Activated CD4-positive, alpha-beta T cell treated with anti-CD3 and anti-CD28 coated beads, Interleukin-2, amount 10 ng/mL, durations not matched to agents 7 days and 5 days (primary cell): ENCODE measurements at places on chromosomes 13 and 19. TPM values are rescaled to one million over a fixed set of nuclear protein-coding genes. Genes with fewer than 3 reads are reported as not detected.
A peak's percentile ranks its signal among the peaks of the same experiment; 100 is the strongest.

DNA sequence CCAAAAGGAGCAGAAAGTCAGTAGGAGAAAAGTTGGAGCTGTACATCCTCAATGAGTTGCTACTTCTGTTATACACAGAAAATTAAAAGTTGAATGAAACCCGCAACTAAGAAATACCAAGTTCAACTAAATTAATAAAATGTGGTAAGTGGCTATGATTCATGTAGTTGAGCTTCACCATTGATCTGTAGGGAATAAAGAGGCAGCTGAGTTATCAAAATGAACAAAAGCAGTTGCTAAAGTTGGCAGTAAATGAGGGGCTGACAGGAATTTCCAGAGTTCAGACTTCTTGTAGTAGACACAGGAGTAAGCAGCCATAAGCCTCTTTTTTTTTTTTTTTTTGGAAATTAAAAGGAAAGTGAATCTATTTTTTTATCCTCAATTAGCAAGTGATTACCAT lies 234.6 kb downstream of the POSTN start:
- no peaks in the 10 kb centered on the region for H3K27me3 ChIP-seq
- no peaks in the 10 kb centered on the region for H3K4me1 ChIP-seq
- DNase-seq: no peak
- H3K27ac ChIP-seq: no peak overlapping the region
- no peak overlapping the region for H3K4me3 ChIP-seq

DNA sequence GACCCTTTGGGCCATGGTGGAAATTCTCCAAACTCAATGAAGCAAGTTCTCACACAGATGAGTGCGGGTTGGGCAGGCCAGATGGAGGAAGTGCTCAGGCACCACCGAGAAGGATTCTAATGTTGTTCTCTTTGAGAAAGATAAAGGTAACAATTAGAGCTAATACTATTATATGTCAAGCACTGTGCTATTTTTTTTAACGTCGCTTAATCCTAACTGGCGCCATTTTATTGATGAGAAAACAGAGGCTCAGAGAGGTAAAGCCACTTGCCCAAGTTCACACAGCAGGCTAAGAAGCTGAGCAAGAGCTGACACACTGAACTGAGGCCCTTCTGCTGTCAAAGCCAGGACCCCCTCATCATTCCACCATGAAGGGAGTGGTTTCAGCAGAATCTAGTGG lies 1.0 kb downstream of the FBL start:
- no peak for DNase-seq
- peaks cover 50% of the 10 kb centered on the region for H3K4me1 ChIP-seq
- H3K4me3 ChIP-seq: peak overlapping the region; percentile 89

DNA sequence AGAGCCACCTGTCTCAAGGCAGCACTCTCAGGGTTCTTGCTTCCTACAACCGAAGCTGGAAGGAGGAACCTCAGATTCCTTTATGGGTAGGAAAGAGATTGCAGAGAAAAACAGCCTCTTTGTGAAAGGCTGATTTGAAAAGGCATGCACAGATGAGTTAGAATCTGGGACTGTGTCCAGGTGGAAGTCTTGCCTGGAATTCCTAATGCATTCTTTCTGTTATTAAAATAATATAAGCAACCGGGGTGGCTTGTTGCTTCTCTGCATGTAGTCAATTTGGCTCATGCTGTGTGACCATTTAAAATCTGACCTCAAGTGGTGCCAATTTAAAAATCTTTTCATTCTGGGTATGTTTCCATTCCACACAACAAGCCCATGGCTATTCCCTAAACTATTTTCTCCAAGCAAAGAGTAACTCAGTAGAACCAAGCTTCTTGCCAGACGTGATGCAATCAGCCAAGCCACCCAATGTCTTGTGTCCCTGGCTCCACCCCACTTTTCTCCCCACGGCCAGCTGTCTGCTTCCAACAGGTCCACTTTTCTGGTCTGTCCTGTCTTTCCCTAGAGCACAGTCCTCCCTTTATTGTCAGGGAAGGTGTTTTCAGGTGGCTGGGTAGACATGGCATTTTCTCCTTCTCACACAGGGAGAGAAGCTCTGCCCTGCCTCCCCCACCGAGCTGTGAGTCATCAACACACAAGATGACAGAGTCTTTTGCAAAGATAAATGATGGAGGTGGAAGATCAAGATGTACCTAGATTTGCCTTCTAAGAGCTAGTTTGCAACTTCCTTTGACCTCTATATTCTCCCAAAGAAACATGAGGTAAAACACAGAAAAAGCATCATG lies 394.3 kb downstream of the FOXO1 start:
- H3K4me3 ChIP-seq: no peak overlapping the region
- no peak overlapping the region for H3K27ac ChIP-seq
- no peak for DNase-seq

GSX1 gene
- not detected for total RNA-seq

GRCh38 chr13:99057310-99057975 lies 79.6 kb upstream of the DOCK9 start:
- no peak for DNase-seq
- H3K27me3 ChIP-seq: no peaks in the 10 kb centered on the region
- H3K36me3 ChIP-seq: peaks cover 32% of the 10 kb centered on the region
- H3K4me1 ChIP-seq: peaks cover 77% of the 10 kb centered on the region
- H3K4me3 ChIP-seq: no peak overlapping the region
- H3K27ac ChIP-seq: no peak overlapping the region

DNA sequence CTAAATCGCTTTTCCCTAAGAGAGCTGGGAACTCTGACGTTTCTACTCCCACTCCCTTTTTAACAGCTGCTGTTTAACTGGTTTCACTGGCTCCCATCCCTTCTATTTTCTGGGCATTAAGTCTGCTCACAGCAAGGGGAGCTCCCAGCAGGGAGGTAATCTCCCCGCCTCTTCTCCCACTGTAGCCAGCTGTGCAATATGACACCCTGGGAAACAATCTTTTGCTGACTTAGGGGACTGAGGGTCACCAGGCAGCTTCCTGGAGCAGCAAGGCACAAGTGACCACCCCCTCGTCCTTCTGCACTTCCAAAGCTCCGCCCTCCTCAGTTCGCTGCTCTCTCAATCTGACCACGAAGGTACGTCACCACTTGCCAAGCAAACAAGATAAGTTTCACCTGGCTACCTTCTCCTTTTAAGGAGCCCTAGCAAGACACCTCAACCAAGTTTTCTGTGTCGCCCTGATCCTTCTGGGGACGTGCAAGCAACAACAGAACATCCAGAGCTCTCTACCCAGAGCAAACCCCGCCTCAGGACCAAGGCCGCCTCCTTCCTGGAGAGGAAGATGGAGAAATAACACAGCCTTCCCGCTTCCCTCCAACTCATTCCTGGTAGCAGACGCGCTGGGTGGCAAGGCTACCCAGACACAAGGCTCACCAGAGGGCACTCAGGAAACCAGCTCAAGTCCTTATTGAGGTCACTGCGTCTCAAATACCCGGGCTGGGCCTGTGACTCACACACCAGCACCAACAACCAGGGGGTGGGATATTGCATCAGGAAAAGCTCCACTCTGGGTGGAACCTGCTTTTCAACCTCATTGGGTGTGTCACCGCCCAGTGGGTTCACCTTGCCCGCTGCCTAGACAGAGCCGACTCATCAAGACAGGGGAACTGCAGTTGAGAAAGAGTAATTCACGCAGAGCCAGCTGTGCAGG lies 92.4 kb downstream of the STK24 start:
- H3K27me3 ChIP-seq: no peaks in the 10 kb centered on the region
- peak; percentile 43 for DNase-seq
- peak overlapping the region; percentile 81 for H3K27ac ChIP-seq
- H3K4me1 ChIP-seq: peaks cover 84% of the 10 kb centered on the region
- no peak overlapping the region for H3K4me3 ChIP-seq

- H3K4me3 ChIP-seq: no peak overlapping the region
- no peaks in the 10 kb centered on the region for H3K36me3 ChIP-seq
- DNase-seq: no peak
- H3K27ac ChIP-seq: no peak overlapping the region
These were observed 139.4 kb downstream of the LHFPL6 start for GRCh38 chr13:39463611-39464010.

PPP1R15A gene
- total RNA-seq: 53.3 TPM

GRCh38 chr19:3132971-3133792 lies 2.7 kb upstream of the GNA15 start:
- peaks cover 6% of the 10 kb centered on the region for H3K36me3 ChIP-seq
- peaks cover 53% of the 10 kb centered on the region for H3K4me1 ChIP-seq
- H3K27ac ChIP-seq: peak overlapping the region; percentile 96
- peaks cover 2% of the 10 kb centered on the region for H3K27me3 ChIP-seq
- peak; percentile 78 for DNase-seq
- H3K4me3 ChIP-seq: peak overlapping the region; percentile 63

DNA sequence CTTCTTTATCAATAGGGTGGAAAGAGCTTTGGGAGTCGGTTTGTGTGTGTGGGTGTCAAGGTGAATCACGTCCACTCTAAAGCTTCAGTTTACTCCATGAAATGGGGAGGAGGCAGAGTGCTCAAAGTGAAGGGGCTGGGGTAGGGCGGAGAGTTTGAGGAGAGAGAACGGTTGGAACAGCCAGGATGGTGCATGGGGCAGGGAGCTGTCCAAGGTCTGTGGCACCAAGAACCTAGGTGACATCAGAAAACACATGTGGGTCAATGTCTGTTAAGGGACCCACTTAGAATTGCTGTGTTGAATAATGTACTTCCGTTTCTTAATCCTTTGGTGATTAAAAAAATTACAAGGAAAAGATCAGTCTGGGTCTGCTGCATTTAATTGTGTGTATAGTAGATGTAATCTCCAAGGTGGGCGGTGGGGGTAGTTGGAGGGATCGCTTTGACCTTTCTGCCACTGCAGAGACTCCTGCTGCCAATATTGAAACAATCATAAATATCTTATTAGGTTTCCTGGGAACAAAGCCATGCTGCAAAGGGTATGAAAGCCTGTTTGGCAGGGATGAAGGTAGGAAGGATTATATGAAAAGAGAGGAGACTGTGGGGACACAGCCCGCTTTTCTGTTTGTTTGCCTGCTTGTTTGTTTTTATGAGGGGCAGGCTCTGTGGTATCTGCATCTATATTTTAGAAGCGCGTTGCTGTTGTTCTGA lies 122.3 kb downstream of the ATP8A2 start:
- no peak for DNase-seq
- H3K36me3 ChIP-seq: no peaks in the 10 kb centered on the region
- no peak overlapping the region for H3K27ac ChIP-seq
- peaks cover 14% of the 10 kb centered on the region for H3K27me3 ChIP-seq
- no peak overlapping the region for H3K4me3 ChIP-seq

DNA sequence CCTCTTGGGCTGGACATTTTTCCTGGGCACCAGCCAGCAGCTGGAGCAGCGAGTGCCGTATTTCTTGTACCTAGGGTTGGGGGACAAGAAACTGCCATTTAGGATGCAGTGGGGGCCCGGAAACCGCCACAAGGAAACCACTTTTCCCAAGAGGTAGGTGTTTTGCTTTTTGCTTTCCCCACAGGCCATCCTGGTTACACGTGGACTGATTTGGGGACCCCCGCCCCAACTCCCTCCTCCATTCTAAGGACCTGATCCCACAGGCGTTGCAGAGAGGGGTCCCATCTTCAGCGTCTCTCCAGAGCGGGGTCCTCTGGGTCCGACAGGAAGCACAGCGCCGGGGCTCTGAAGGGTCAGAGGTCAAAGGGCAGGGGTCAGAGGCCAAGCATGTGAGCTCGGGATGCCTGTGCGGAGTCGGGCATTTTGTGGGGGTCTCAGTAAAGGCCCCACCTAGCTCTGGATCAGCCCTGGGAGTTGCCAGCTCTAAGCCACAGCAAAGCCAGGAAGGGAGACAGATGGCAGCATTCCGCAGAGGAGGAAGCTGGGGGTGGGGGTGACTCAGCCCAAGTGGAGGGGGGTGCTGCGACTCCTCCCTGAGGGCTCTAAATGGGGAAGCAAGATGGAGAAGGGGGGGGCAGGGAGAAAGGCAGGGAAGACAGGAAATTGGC lies 4.3 kb downstream of the ZGLP1 start:
- H3K27ac ChIP-seq: no peak overlapping the region
- H3K4me1 ChIP-seq: no peaks in the 10 kb centered on the region
- H3K4me3 ChIP-seq: no peak overlapping the region

- H3K4me1 ChIP-seq: no peaks in the 10 kb centered on the region
- H3K36me3 ChIP-seq: no peaks in the 10 kb centered on the region
- no peak for DNase-seq
- no peak overlapping the region for H3K27ac ChIP-seq
These were observed 25.6 kb downstream of the DHRS12 start for GRCh38 chr13:51778392-51778791.

ANKRD10 gene
- total RNA-seq: 101 TPM

GRCh38 chr13:26060357-26060756 lies 8.5 kb upstream of the SHISA2 start:
- H3K4me1 ChIP-seq: peaks cover 11% of the 10 kb centered on the region
- DNase-seq: no peak
- H3K4me3 ChIP-seq: no peak overlapping the region
- no peaks in the 10 kb centered on the region for H3K36me3 ChIP-seq
- peaks cover 35% of the 10 kb centered on the region for H3K27me3 ChIP-seq

GRCh38 chr13:77732287-77732686 lies 34.8 kb downstream of the SLAIN1 start:
- peaks cover 36% of the 10 kb centered on the region for H3K36me3 ChIP-seq
- peaks cover 28% of the 10 kb centered on the region for H3K4me1 ChIP-seq
- H3K4me3 ChIP-seq: no peak overlapping the region
- H3K27me3 ChIP-seq: no peaks in the 10 kb centered on the region

DNA sequence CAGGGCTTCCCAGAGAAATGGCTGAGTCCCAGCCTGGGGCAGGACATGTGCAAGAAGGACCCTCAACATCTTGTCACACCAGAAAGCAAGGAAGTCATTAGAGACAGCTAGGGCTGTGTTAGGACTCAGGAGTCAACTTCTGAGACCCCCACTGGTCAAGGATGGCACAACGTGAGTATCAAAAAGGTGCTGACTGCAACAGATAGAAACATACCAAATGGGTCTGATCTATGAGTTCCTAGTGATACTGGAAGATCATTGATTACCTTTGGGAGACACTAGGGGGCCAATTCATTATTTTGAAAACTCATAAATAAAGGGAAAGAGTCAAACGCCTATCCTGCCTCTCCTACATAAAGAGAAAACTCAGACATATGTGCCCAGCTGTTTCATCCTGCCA lies 73.5 kb upstream of the GJB6 start:
- DNase-seq: no peak
- no peak overlapping the region for H3K27ac ChIP-seq
- H3K4me1 ChIP-seq: no peaks in the 10 kb centered on the region
- peaks cover 30% of the 10 kb centered on the region for H3K27me3 ChIP-seq
- H3K36me3 ChIP-seq: no peaks in the 10 kb centered on the region

PSENEN gene
- total RNA-seq: 41.7 TPM
